ENCODE measurements at places on chromosomes 7 and 10.

DNA sequence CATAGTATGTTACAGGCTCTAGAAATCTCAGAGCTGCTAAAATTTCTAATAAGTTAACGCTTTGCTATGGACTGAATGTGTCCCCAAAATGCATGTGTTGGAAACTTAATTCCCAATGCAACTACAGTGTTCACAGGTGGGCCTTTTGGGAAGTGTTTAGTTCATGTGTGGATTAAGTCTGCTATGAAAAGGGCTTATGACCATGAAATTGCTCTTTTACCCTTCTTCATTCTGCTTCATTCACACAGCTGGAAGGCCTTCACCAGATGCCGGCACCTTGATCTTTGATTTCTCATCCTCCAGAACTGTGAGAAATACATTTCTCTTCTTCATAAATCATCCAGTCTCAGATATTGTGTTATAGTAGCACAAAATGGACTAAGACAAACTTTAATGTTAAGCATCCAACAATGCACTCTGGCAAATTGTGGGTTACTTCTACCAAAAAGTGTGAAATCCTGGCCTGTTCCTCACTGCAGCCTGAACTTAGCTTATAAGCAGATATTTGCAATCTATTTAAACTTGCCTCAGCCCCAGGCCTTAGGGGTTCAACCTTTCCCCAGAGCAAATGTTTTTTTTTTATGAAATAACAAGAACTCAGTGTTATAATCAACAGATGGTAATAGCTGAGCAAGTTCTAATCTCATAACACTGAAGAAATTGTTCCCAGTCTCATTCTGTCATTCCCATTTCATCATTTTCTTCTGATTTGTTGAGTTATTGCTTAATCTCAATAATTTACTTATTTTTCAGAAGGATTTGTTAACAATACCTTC is 523.6 kb downstream of the KIF20B start:
- no peak for DNase-seq

DNA sequence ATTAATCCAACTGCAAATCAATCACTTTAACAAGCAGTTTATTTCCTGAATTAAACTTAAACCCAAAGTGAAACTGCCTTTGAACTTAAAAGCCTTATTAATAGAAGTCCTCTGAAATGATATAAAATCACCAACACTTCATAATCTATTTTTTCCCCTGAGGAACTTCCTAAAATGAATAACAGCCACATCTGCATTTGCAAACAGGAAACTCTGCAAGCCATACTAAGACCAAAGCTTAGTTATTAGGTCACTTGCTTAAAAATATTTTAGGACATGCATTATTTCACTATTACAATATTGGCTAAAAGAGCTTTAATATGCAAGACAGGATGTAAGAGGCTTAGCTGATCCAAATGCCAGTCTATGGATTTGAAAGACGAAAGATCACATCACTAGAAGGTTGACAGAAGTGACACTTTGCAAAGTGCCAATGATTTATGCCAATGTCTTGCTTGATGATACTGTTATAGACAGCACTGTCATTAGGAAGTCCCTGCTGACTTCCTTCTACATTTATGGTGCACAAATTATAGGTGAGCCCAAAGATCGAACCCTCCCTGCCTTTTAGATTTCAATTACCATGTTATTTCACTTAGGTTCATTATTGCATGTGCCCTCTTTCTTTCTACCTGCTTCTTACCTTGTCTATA is 99.9 kb upstream of the SKAP2 start:
- no peak for DNase-seq

GRCh38 chr7:30280631-30281030 is 3.8 kb upstream of the ZNRF2 start:
- DNase-seq: no peak

GRCh38 chr10:85311613-85312337 is 983.4 kb downstream of the CCSER2 start:
- no peak for DNase-seq

GRCh38 chr10:49177391-49178355 is 10.5 kb downstream of the TMEM273 start:
- no peak for DNase-seq

GRCh38 chr7:106178593-106179134 is 66.6 kb upstream of the SYPL1 start:
- DNase-seq: no peak

GRCh38 chr10:79003183-79004100 is 65.3 kb upstream of the ZMIZ1 start:
- DNase-seq: no peak

GRCh38 chr10:68559841-68560185 is 324 bp upstream of the TET1 start:
- DNase-seq: no peak

DNA sequence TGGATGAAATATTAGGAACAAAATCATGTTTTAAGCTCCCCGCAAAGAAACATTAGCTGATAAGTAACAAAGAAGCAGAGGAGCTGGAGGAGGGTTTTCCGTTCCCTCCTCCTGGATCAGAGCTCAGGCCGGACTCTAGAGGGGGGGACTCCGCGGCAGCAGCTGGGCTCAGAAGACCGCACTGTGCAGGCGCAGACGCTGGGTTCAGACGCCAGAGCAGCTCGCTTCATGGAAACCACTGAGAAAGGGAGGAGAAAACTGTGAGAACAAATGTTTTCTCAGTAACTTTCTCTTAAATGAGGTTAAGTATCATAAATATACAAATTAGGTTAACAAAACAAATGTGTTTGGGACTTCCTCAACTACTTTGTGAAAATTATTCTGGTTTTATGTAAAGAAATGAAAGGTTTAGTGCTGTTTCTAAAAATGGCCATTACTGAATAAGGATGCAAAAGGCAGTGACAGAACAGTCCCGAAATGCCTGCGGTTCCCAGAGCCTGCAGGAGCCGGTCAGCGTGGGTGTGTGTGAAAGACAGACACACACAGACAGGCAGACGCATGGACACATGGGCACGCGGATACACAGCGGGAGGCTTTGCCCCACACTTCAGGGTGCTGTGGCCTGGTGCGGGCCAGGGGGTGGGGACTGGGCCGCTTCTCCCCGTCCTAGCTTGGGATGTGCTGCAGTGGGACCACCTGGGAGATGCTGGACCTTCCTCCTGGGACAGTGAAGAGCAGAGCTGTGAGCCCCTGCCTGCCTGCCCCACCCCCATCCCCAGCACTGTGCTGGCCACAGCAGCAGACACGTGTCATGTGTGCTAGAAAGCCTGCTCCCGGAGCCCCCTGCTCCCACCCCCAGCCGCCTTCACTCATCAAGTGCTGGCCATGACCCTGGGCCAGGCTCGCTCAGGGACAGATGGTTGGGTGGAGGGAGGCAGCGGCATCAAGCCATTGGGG is 20.3 kb upstream of the ADGRA1 start:
- no peak for DNase-seq

DNA sequence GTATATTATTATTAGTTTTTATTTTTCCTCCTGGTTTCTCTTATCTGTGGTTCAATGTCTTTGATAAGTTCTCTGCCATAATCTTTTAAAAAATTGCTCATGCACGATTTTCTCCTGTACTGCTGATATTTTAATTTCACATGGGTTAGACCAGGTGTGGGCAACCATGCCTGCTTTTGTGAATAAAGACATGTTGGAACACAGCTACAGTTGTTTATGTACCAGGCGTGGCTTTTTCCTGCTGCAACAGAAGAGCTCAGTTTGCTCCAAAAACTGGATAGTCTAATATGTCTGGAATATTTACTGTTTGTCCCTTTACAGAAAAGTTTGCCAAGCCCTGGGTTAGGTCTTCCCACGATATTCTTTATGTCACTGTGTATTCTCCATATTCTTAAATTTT is 105.2 kb downstream of the VWC2 start:
- DNase-seq: no peak

- no peak for DNase-seq
These were observed 203.9 kb upstream of the GPR26 start for GRCh38 chr10:123462246-123462645.

GRCh38 chr10:80684259-80684658 is 146.6 kb downstream of the SH2D4B start:
- no peak for DNase-seq

GRCh38 chr7:98826811-98827231 is 43.0 kb downstream of the TMEM130 start:
- no peak for DNase-seq

DNA sequence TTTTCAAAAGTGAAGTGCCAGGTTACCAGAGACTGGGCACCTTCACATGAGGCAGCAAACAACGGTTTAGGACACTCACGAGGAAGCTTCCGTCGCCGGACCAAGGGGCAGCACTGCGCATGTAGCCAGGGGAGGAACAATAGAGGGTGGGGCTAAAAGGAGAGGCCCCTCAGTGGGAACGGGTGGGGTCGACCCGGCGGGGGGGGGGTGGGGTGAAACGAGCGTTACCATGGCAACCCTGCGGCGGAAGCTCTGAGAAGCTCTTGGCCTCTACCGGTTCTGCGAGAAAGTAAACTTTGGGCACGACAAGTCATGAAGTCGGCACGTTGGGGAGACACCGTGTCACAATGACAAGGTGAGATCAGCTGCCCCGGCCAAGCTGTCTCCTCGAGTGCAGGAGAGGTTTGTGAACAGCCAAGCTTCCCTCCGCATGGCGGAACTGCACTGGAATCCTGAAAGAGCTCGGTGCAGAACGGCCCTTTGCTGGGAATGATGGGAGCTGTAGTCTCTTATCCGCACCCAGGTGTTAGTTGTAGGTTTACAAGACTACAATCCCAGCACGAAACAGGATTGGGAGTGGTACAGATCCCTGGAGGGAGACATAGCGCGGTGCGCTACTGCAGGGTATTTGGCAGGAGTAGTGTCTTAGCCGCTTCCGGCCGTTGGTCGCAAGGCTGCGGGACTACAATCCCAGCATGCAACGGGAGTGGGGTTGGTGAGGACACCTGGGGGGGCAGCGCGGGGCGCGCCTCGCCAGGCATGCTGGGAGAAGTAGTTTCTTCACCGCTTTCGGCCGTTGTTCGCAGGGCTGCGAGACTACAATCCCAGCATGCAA is 72.8 kb upstream of the ZNF722 start:
- peak; percentile 79 for DNase-seq

DNA sequence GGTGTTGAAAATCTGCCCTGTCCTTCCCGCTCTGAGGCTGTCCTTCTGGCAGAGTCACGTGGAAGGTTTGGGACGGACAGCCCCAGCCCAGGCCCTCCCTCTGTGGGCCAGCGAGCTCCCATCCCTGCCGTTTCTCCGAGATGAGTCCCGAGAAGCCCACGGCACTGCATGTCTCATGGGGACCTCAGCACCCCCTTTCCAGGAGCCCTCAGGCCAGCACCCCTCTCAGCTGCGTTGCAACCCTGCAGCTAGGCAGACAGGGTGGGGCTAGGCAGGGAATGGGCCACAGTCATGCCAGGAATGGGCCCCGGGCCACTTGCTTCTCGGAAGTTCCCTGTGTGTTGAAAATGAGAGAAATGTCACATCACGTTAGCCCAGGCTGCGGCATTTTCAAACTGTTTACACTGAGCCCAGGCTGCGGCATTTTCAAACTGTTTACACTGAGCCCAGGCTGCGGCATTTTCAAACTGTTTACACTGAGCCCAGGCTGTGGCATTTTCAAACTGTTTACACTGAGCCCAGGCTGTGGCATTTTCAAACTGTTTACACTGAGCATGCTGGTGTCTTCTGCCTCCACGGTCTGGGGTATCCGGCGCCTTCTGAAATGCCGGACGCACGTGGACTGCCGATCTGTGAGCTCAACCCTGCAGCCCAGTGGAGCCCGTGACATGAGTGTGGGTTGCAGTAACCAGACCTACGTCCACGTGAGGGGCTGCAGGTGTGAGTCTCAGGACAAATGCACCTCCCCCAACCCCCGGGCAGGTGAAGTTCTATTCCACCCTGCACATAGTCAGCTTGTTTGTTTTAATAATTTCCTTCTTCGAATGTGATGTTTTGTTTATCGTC is 42.6 kb downstream of the FAM20C start:
- no peak for DNase-seq

- no peak for DNase-seq
These were observed 14.0 kb downstream of the C10orf105 start for GRCh38 chr10:71705582-71705981.

- DNase-seq: no peak
These were observed 40.6 kb downstream of the SYPL1 start for GRCh38 chr7:106071356-106071998.

DNA sequence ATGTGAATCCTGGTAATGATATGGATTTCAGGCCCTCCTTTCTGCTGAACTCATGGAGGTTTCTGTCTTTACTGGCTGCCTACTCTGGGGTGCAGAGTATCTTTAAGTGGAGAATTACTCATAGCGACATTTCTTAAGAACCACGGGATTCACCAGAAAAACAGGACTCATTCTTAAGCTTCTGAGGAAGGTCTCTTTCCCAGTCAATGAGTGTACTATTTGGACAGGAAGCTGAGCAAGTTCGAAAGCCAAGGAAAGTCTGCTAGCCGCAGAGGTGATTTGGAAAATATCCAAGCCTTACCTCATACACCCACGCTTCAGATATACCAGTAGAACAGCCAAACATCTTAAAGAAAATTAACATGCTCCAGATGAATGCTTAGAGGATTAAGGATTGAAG is 377.6 kb upstream of the MYO3A start:
- no peak for DNase-seq

GRCh38 chr7:21084286-21084685 is 297.6 kb upstream of the SP8 start:
- DNase-seq: no peak

GRCh38 chr7:935164-935873 is 19.2 kb downstream of the ADAP1 start:
- DNase-seq: no peak

DNA sequence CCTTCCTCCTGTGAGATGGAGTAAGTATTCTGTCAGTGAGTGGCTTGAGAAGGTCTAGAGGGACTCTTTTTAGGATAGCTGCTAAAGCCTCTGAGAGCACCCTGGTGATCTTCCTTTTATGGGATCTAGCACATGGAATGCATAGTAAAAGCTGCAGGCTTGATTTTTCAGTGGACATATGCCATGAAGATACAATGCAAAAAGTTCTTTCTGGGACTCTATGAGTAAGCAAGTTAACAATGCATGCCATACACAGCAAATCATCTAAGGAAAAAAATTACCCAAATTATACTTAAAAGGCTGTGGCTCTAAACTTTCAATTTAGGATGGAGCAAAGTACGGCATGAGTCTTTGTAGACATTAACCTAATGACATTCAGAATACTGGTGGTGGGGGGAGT is 154.5 kb downstream of the SGMS1 start:
- no peak for DNase-seq

All from activated CD8-positive, alpha-beta memory T cell treated with anti-CD3 and anti-CD28 coated beads for 4 hours (primary cell).